ENCODE measurements at places on chromosomes 3 and 15. TPM values are rescaled to one million over a fixed set of nuclear protein-coding genes. Genes with fewer than 3 reads are reported as not detected.
A peak's percentile ranks its signal among the peaks of the same experiment; 100 is the strongest.

ATP8B4 gene
- polyA plus RNA-seq: 2.4 TPM

DISP2 gene
- 0.50 TPM for polyA plus RNA-seq

EIF3J gene
- 80.7 TPM for polyA plus RNA-seq

- DNase-seq: peak; percentile 18
Measured at GRCh38 chr3:39250116-39250747, 29.6 kb downstream of the CX3CR1 start.

- peak; percentile 20 for DNase-seq
Measured at GRCh38 chr3:170418422-170419398, at the start of gene CLDN11. Gene CLDN11 (plus strand): TSS chr3:170418868. CDS start chr3:170419067, 199 bp downstream.

DNA sequence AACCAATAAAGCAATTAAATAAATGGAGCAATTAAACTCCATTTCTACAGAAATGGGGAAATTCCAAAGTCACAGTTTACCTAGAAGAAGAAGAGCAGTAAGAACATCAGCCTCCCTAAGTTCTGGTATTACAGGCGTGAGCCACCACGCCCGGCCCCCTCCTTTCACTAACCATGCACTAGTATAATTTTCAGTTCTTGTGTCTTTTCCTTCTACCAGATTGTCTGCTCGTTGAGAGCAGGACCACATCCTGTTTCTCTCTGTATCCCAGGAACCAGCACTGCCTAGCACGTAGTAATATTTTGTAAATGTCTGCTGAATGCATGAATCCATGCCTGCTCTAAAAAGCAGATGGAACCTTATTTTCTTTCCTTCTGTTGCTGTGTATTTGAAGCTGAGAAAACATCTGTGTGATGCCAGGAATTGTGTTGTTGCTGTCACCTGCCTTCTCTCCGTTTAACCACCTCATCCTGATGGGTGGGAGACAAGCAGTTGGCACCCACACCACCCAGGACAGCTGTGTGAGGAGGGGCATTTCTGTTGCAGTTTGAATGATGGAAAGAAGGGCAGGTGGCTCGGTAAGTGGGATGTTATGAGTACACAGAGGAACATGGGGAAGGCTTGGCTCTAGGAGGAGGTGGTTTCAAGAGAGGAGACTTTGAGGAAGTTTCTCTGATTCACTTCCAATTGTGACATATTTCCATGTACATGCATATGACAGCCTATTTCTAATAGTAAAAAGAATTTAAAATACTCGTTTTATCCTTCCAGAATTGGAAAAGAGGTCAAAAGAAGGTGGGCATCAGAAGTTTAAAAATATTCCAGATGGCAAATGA is 30.1 kb downstream of the PXYLP1 start:
- no peak for DNase-seq

GRCh38 chr3:4570840-4571621 is 77.9 kb downstream of the ITPR1 start:
- no peak for DNase-seq

DNA sequence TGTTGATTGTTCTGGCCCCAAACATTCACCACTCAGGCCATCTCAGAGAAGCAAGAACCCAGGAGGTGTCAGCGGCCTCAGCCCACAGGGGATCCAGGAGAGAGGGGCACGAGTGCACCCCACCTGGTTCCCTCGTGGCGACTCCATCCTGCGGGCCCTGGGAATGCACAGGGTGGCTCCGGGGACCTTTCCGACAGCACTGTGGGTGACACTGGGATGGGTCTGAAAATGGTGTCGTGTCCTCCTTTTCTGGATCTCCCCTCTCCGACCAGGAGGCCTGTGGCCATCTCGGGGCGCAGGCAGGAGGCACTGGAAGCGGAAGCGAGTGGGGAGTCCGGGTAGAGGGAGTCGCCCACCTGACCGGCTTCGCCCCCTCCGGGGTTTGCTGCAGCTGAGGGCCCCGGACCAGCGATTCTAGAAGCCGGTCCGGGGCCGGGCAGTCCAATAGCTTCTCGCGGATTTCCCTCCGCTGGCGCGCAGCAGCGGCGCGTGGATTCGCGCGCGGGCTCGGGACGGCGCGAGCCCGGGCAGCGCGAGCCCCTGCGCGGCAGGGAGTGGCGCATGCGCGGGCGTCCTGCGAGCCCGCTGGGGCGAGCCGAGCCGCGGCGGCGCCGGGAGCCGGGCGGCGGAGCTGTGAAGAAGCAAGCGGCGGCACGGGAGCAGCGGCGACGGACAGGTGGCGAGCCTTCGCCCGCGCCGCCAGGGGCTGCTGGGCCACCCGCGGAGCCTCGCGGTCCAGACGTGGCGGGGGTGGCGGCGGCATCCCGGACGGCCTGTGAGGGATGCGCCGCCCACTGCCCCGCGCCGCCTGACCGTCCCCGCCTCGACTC is at the start of gene DOCK3:
TSS of gene DOCK3 (plus strand) at position 579 of the 830 bp plus-strand sequence. CDS start 337 bp downstream, outside the sequence.
- DNase-seq: peak; percentile 45

DNA sequence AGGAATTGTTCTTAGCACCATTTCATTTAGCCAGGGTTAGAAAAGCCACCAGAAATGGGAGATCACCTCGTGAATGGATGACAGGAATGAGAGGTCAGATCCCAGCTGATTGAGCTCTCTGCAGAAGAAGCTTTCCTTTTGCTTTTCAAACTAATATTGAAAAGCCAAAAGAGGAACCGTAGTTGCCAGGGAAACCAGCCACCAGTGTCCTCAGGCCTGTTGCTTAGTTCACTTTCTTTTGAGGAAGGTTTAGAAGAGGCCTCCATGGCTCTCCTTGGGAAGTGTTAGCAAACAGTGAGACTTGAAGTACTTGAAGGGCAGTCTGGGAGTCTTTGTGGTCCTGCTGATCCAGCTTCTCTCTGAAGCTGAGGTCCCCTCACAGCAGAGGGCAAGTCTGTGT is 7.4 kb upstream of the CCK start:
- no peak for DNase-seq

GRCh38 chr3:13411186-13411860 is 8.8 kb downstream of the NUP210 start:
- no peak for DNase-seq

DNA sequence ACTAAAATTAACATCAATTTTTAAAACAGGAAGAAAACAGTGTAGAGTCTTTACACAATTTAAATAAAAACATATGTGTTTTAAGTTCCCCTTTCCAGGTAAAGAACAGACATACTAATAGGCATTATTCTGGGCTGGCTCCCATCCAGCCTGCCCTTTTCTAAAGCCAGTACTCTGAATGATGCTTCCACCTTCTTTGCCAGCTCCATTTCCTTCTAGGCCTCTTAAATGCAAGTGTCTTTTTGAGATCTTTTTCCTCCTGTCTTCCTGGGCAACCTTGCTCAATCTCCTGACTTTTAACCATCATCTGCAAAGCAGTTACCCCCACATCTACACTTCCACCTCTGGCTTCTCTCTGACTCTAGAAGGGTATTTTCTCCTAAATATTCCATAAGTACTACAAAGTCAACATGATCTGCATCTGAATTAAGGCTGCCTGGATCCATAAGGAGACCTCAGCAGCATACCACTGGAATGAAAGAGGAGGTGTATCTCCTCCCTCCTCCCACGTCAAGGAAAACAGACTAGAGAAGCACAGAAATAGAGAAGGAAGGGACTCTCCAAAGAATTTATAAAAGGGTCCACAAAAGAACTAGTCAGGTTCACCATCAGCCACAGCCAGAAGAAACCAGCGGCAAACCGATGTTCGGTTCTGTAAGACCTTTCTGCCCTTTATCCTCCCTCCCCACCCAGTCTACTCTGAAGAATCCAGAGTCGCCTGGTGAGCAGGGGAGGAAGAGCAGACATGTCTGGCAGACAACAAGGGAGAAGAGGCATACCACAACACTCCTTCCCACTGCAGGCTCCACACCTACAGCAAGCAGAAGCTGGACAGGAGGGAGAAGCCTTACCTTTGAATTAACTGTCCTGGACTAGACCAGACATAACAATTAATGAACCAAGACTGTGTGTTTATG is 47.1 kb downstream of the GOLIM4 start:
- DNase-seq: no peak

DNA sequence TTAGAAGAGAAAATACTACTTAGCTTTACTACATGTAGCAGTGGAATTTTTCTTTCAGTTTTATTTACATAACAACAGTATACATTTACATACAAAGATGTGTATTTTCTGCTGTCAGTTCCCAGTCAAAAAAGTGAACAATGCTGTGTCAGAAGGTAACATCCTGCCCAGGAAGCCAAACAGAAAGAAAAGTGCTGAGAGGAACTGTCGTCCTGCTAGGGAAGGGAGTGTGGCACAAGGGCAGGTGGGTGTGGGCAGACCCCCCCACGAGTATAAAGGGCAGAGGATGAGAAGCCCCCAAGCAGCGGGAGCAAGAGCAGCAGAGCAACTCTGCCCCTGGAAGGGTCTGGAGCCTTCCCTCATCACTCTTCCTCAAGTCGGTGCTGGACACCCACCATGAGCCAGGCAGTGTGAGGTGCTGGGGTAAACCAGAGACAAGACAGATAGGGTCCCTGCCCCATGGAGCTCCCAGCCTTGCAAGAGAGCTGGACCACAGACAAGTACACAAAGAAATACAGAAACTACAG is 39.7 kb downstream of the TBC1D2B start:
- no peak for DNase-seq

GRCh38 chr3:3066378-3066777 is 43.8 kb downstream of the IL5RA start:
- no peak for DNase-seq

DNA sequence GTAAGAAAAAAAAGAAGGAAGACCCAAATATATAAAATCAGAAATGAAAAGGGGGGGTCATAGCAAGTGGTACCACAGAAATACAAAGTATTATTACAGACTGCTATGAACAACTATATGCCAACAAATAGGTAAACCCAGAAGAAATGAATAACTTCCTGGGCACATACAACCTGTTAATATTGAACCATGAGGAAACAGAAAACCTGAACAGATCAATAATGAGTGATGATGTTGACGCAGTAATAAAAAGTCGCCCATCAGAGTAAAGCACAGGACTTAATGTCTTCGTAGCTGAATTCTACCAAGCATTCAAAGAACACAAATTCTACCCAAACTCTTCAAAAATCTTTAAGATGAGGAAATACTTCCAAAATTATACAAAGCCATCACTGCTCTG is 921.6 kb upstream of the SEMA6D start:
- no peak for DNase-seq

DNA sequence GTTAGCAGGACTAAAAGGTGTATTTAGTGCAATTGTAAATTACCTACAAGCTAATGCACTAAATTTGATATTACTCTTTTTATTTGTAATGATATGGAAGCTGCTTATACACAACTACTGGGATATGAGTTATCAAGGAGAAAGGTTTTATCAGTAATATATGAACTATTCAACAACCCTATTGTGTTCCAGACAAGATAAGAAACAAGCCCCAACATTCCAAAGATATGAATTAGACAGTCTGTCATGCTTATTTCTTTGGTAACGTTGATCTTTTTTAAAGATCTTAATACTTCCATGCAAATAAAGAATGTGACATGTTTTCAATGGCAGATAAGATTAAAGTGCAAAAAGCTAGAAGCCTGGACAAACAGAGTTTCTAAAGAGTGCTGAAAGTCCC is 314.0 kb upstream of the THBS1 start:
- DNase-seq: no peak

DNA sequence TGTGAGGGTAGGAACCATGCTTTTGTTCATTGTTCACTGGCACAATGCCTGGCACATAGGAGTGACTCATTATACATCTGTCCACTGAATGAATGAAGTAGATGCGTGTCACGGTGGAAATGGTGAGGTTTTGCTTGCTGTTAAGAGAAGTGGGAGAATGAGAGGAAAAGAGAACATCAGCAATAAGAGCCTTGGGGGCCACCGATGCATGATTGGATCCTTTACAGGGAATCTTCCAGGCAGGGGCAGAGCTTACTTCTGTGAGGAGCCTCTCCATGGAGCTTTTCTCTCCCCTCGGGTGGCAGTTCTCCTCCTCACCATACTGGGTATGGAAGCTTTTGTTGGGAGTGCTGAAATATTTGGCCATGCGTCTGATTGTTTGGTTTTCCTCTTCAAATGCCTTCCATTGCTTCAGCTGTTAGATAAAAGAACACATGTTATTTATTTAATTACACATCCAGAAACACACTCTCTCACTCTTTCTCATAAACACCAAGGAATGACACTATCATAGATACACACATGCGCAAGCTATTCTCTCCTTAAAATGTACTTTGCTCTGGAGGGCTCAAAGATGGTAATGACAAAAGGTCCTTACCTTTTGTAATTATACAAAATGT is 78.9 kb upstream of the GSK3B start:
- DNase-seq: no peak

DNA sequence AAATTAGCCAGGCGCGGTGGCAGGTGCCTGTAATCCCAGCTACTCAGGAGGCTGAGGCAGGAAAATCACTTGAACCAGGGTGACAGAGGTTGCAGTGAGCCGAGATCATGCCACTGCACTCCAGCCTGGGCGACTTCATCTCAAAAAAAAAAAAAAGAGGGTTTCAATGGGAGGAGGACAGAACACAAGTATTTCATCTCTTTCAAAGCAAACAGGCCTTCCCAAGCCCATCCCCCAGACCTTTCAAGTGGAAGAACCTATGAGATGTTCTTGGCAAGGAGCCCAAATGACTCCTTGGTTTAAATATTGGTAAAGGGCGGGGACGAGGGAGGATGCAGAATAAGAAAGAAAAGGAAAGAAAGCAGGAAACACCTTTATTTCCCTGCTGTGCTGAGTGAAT is 62.2 kb upstream of the MCF2L2 start:
- DNase-seq: no peak

DNA sequence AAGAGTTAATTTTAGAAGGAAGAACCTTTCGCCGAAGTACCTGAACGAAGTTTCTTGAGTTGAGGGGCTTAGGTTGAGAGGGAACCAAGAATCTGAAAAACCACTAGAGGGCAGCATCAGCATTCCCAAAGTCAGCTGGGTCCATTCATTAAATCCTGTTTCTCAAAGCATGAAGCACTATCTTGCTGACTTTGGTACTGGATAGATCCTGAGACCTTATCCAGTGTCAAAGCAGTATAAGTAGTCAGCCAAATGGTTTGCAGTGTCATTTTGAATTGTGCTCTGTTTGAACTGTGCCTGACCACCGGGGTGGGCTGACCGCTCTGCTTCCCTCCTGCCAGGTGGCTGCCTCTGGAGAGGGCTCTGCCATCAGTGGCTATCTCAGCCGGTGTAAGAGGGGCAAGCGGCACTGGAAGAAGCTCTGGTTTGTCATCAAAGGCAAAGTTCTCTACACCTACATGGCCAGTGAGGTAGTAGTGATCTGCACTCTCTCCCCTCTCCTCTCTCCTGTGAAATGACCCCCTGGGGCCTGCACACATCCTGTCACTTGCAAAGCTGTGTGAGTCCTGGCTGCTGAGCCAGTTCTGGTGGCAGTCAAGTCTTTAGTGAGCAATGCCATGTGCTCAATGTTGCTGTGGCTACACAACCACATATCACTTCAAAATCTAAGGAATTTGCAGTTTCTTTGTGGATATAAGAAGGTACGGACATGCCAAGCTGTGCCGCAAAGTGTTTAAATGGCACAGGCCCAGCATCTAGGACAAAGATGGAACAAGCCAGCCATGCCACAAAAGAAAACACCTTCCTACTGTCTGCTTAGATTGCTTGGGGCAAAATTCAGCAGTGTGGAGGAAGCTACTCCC is 21.4 kb upstream of the NR2C2 start:
- DNase-seq: peak; percentile 61

- DNase-seq: peak; percentile 59
Measured at GRCh38 chr3:108477511-108478147, 32.8 kb downstream of the MYH15 start.

All from muscle of arm (tissue), 14 donors.